ENCODE measurements at places on chromosomes 2 and 18. TPM values are rescaled to one million over a fixed set of nuclear protein-coding genes. Genes with fewer than 3 reads are reported as not detected.

- no peak overlapping the region for H3K4me3 ChIP-seq
- no peaks in the 10 kb centered on the region for H3K36me3 ChIP-seq
- DNase-seq, result peak; percentile 68
- H3K27me3 ChIP-seq, result peaks cover 10% of the 10 kb centered on the region
- no peak overlapping the region for H3K27ac ChIP-seq
These were observed 331.6 kb downstream of the DYSF start for GRCh38 chr2:71784734-71785511.

DNA sequence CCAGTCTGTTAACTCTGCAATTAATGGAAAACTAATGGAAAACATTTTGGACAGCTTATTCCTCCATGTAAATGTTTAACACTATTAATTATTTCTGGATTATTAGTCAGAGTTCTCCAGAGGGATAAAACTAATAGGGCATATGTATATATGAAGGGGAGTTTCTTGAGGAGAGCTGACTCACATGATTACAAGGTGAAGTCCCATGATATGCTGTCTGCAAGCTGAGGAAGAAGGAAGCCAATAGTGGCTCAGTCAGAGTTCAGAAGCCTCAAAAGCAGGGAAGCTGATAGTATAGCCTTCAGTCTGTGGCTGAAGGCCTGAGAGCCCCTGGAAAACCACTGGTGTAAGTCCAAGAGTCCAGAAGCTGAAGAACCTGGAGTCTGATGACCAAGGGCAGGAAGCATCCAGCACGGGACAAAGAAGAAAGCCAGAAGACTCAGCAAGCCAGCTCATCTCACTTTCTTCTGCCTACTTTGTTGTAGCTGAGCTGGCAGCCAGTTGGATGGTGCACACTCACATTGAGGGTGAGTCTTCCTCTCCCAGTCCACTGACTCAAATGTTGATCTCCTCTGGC is 136.0 kb downstream of the PTH2R start:
- H3K4me3 ChIP-seq, result no peak overlapping the region
- H3K27ac ChIP-seq, result no peak overlapping the region
- DNase-seq, result no peak
- no peaks in the 10 kb centered on the region for H3K4me1 ChIP-seq
- no peaks in the 10 kb centered on the region for H3K27me3 ChIP-seq

- no peak overlapping the region for H3K27ac ChIP-seq
- H3K4me1 ChIP-seq, result no peaks in the 10 kb centered on the region
- H3K27me3 ChIP-seq, result no peaks in the 10 kb centered on the region
These were observed 90.1 kb upstream of the TGFA start for GRCh38 chr2:70643715-70644114.

DNA sequence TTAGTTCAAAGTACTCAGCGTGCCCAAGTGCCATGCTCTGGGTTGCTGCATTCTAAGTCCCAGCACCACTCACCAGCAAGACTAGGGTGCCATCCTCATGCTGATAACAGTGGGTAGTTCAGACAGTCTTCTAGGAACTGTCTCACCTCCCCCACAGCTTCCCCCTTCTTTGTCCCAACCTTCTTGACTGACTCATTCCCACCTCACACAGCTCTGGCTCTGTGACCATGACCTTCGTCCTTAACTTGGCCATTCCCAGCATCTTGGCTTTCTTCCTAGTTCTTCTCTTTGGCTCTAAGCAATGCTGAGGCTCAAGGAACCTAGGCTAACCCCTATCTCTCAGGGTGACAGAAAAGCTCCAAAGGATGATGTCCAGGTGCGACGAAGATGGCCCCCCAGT is 20.0 kb upstream of the CXCR4 start:
- H3K27ac ChIP-seq, result no peak overlapping the region
- H3K4me3 ChIP-seq, result no peak overlapping the region
- H3K36me3 ChIP-seq, result no peaks in the 10 kb centered on the region

GRCh38 chr2:105299290-105299689 is 30.2 kb downstream of the TGFBRAP1 start:
- peaks cover 30% of the 10 kb centered on the region for H3K36me3 ChIP-seq
- no peak overlapping the region for H3K27ac ChIP-seq

DNA sequence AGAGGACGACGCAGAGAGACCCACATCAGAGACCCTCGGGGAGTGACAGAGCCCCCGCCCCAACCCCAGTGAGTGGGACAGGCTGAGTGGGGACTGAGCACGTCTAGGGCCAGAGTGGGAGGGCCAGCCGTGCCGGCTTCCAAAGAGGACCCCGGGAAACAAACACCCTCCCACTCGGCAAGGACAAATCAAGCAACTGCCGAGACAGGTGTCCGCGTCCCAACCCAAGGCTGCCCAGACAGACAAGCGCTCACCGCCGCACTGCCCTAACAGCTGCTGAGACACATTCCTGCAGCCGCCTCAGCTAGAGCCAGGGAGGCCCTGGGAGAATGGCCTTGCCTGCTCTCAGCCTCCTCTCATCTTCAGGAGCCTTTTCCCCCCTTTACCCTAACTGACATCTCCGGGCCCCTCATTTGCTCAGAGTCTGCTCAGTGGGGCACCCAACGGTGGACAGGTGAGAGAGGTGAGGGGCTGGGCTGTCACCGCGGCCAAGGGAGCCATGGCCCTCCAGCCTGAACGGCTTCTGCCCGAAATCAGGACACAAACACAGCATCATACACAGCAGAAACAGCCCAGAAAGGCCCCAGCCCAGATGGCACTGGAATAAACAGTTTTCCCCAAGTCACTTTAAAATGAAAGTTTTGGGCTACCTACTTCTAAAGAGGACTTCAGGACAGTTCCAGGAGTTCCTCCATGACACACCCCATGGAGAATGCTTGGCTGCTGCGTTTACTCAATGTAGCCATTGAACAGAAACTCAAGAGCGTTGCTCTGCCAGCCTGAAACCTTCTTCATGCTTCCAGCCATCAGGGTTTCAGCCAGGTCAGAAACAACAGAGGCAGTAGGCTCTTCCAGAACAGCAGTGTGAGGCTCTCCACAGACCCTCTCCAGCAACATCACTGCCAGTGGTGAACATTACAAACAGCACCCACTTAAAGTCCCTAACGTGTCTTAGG is 23.6 kb downstream of the SLC66A2 start:
- no peak overlapping the region for H3K27ac ChIP-seq
- peaks cover 8% of the 10 kb centered on the region for H3K4me1 ChIP-seq
- peaks cover 10% of the 10 kb centered on the region for H3K36me3 ChIP-seq
- H3K27me3 ChIP-seq, result no peaks in the 10 kb centered on the region
- no peak overlapping the region for H3K4me3 ChIP-seq
- DNase-seq, result no peak

GRCh38 chr2:216651351-216651881 is 18.2 kb downstream of the IGFBP2 start:
- no peak for DNase-seq
- peaks cover 91% of the 10 kb centered on the region for H3K4me1 ChIP-seq
- H3K4me3 ChIP-seq, result no peak overlapping the region
- H3K36me3 ChIP-seq, result no peaks in the 10 kb centered on the region
- no peaks in the 10 kb centered on the region for H3K27me3 ChIP-seq

DNA sequence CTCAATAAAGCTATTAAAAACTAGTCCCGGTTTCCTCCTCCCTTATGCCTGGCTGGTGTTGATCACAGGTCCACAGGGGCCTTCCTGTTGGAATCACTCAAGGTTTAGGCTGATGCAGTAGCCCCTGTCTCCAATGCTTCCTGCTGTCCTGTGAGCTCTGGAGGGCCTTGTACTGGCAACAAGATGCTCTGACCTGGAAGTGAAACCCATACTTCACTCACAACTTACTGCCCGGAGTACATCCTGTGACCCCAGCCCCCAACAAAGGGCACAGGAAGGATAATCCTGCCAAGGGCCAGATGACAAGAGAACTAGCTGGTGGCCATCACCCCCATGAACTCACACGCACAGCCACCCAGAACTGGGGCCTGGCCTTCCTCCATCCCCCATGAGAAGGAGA is 50.3 kb downstream of the ZBTB7C start:
- H3K27ac ChIP-seq, result no peak overlapping the region
- H3K36me3 ChIP-seq, result no peaks in the 10 kb centered on the region
- H3K4me1 ChIP-seq, result peaks cover 5% of the 10 kb centered on the region

- no peaks in the 10 kb centered on the region for H3K4me1 ChIP-seq
- no peaks in the 10 kb centered on the region for H3K27me3 ChIP-seq
- no peaks in the 10 kb centered on the region for H3K36me3 ChIP-seq
- H3K27ac ChIP-seq, result no peak overlapping the region
- no peak overlapping the region for H3K4me3 ChIP-seq
These were observed 101.2 kb downstream of the RAPGEF4 start for GRCh38 chr2:172836827-172837226.

- no peak overlapping the region for H3K27ac ChIP-seq
- no peaks in the 10 kb centered on the region for H3K27me3 ChIP-seq
- DNase-seq, result peak; percentile 84
- no peak overlapping the region for H3K4me3 ChIP-seq
These were observed 224.4 kb upstream of the APCDD1 start for GRCh38 chr18:10230072-10230471.

GRCh38 chr2:120888851-120889250 is 153.2 kb downstream of the GLI2 start:
- DNase-seq, result no peak
- peaks cover 13% of the 10 kb centered on the region for H3K4me1 ChIP-seq
- no peak overlapping the region for H3K27ac ChIP-seq
- H3K27me3 ChIP-seq, result no peaks in the 10 kb centered on the region
- H3K4me3 ChIP-seq, result no peak overlapping the region

GRCh38 chr2:86648681-86649080 is 25.0 kb upstream of the RNF103 start:
- H3K36me3 ChIP-seq, result no peaks in the 10 kb centered on the region
- DNase-seq, result no peak
- H3K27me3 ChIP-seq, result no peaks in the 10 kb centered on the region
- H3K27ac ChIP-seq, result no peak overlapping the region
- no peak overlapping the region for H3K4me3 ChIP-seq

- H3K4me3 ChIP-seq, result no peak overlapping the region
- DNase-seq, result no peak
- no peaks in the 10 kb centered on the region for H3K36me3 ChIP-seq
- no peak overlapping the region for H3K27ac ChIP-seq
These were observed 117.6 kb downstream of the LTBP1 start for GRCh38 chr2:33064349-33064801.

DNA sequence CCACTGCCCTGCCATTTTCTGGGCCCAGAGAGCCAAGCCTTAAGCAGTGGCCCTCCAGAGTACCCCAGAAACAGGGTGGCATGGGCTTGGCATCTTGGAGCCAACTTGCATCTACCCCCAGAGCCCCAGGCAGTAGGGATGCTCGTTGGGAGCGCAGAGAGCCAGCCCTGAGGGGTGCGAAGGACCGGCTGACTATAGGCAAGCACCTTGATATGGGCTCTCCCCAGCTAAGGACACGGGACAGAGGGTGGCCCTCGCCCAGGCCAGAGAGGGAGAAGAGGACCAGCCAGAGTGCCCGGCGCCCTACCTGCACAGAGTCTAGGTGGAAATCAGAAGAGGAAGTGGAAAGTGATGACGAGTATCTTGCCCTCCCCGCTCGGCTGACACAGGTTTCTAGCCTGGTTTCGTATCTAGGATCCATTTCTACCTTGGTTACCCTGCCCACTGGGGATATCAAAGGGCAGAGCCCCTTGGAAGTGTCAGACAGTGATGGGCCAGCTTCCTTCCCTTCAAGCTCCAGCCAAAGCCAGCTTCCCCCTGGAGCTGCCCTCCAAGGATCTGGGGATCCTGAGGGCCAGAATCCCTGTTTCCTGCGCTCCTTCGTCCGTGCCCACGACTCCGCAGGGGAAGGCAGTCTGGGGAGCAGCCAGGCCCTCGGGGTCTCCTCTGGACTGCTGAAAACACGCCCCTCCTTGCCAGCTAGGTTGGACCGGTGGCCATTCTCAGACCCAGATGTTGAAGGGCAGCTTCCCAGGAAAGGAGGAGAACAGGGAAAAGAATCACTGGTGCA is 16.2 kb downstream of the CEP68 start:
- H3K27ac ChIP-seq, result peak overlapping the region; percentile 70
- H3K27me3 ChIP-seq, result no peaks in the 10 kb centered on the region
- peaks cover 23% of the 10 kb centered on the region for H3K36me3 ChIP-seq
- DNase-seq, result no peak
- H3K4me3 ChIP-seq, result no peak overlapping the region

GRCh38 chr2:71618327-71619113 is 165.2 kb downstream of the DYSF start:
- peaks cover 24% of the 10 kb centered on the region for H3K4me1 ChIP-seq
- H3K27me3 ChIP-seq, result no peaks in the 10 kb centered on the region
- DNase-seq, result peak; percentile 87
- no peak overlapping the region for H3K4me3 ChIP-seq

- no peaks in the 10 kb centered on the region for H3K27me3 ChIP-seq
- no peaks in the 10 kb centered on the region for H3K36me3 ChIP-seq
- H3K4me3 ChIP-seq, result no peak overlapping the region
These were observed 43.6 kb downstream of the LYPD6B start for GRCh38 chr2:149082079-149082478.

- no peak overlapping the region for H3K4me3 ChIP-seq
- no peak overlapping the region for H3K27ac ChIP-seq
- no peaks in the 10 kb centered on the region for H3K4me1 ChIP-seq
- H3K27me3 ChIP-seq, result no peaks in the 10 kb centered on the region
These were observed 514.2 kb downstream of the TXNL1 start for GRCh38 chr18:56124186-56124585.

DNA sequence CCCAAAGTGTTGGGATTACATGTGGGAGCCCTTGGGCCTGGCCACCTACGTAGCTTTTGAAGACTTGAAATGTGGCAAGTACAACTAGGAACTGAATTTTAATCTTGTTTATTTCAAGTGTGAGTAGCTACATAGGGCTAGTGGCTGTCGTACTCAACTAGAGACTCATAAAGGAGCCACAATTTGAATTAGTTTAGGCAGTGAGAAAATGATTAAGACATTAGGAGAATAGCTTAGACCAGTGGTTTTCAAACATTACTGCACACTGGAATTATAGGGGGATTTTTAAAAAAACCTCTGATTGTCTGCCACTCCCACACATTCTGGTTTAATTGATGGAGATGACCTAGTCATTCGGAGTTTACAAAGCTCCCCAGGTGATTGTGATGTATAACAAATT is 127.1 kb downstream of the FMNL2 start:
- H3K27ac ChIP-seq, result no peak overlapping the region
- H3K27me3 ChIP-seq, result no peaks in the 10 kb centered on the region
- peaks cover 33% of the 10 kb centered on the region for H3K4me1 ChIP-seq

Gene TEX44
- total RNA-seq, result not detected

Gene SCN2A
- 0.42 TPM for total RNA-seq

Gene CFAP53
- not detected for total RNA-seq

Gene RASGRP3
- 8.7 TPM for total RNA-seq
